ENCODE measurements at places on chromosomes 2 and 18.

- DNase-seq = no peak
Measured at GRCh38 chr18:61414086-61414485, 80.9 kb downstream of the CDH20 start.

- DNase-seq = no peak
Measured at GRCh38 chr2:28658369-28658768, 93.3 kb upstream of the PPP1CB start.

GRCh38 chr2:99317161-99317872, 16.3 kb upstream of the LYG1 start:
- no peak for DNase-seq

- no peak for DNase-seq
Measured at GRCh38 chr2:60595953-60596352, 42.5 kb upstream of the BCL11A start.

GRCh38 chr18:50133526-50133925, 61.4 kb downstream of the MYO5B start:
- DNase-seq = no peak

- no peak for DNase-seq
Measured at GRCh38 chr2:238104691-238105371, 4.7 kb downstream of the ESPNL start.

DNA sequence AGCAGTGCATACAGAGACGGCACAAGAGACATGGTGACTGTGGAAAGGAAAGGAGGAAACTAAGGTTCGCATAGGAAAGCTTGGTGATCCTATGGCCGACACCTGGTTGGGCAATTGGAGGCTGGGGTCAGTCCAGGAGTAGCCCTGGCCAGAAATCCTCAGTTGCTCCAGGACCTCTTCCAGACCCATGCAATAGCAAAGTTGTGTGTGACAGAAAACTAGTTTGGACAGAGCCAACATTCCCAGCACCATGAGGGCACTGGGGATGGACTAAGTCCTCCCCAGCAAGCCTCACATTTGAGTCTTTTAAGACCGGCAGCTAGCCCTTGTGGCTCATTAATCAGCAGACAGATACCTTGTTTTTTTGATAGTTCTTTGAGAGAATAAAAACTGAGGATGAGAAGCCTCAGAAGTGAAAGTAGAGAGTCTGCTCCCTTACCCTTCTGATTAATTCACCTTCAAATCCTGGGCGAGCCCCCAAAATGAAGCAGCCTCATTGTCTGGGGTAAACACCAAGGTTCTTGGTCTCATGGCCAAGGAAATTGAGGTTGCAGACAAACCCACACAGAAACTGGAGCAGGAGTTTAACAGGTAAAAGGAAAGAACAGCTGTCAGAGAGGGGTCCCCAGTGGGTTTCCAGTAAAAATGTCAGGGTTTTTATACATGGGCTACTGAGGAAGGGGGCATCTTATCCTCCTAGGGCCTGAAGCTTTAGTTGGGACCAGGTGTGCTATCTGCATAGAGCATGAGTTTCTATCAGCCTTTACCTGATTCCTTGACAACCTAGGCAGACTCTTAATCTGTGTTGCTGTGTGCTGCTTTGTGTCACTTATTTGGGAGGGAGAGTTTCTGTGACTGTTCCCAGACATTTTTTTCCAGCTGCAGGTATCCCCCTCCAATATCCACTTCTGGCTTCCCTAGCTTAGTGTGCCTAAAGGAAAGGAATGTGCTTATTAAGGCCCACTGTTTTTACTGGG, 39.1 kb downstream of the STK17B start:
- DNase-seq = no peak

DNA sequence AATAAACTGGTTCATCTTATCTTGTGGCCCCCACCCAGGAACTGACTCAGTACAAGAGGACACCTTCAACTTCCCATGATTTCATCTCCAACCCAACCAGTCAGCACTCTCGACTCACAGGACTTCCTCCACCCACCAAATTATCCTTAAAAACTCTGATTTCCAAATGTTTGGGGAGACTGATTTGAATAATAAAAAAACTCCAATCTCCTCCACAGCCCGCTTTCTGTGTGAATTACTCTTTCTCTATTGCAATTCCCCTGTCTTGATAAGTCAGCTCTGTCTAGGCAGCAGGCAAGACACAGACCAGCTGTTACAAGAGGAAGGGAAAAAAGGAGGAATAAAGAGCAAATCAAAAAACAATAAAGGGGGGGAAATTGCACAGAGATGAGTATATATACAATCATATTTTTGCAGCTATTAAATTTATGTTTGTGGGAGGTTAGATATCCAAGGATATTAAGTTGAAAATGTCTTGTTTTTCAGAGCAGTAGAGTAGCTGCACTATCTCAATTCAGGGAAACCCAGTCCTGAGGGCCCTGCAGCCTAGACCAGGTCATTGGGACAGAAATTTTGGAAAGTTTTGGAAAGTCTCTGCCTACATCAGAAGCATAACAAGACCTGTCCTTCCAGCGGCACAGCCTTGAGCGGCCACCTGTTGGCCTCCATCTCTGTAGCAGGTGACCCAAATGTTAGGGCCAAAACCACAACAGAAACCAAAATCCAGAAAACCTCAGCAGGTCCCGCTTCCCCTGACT, 32.8 kb upstream of the SIGLEC15 start:
- no peak for DNase-seq

DNA sequence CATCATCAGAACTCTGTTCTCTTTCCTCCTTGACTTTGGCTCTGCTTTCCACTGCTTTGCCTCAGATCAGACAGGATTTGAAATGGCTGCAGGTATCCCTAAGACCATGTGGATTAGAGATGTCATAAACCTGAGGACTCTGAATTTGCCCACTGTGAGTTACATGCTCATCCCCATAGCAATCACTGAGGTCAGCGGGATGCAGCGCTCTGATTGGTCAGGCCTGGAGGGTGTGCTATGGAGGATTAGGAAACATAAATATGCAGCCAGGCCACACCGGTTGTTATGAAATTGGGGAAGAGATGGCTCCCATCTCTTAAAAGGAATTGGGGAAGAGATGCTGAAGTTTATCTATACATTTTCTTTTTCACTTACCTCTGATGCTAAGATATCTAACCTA, 73.7 kb upstream of the DNAJC10 start:
- DNase-seq = no peak

All from GM19239 (cell line).